Heart left ventricle (tissue), 16 donors: ENCODE measurements at places on chromosomes 7 and 10. TPM values are rescaled to one million over a fixed set of nuclear protein-coding genes. Genes with fewer than 3 reads are reported as not detected.

DNA sequence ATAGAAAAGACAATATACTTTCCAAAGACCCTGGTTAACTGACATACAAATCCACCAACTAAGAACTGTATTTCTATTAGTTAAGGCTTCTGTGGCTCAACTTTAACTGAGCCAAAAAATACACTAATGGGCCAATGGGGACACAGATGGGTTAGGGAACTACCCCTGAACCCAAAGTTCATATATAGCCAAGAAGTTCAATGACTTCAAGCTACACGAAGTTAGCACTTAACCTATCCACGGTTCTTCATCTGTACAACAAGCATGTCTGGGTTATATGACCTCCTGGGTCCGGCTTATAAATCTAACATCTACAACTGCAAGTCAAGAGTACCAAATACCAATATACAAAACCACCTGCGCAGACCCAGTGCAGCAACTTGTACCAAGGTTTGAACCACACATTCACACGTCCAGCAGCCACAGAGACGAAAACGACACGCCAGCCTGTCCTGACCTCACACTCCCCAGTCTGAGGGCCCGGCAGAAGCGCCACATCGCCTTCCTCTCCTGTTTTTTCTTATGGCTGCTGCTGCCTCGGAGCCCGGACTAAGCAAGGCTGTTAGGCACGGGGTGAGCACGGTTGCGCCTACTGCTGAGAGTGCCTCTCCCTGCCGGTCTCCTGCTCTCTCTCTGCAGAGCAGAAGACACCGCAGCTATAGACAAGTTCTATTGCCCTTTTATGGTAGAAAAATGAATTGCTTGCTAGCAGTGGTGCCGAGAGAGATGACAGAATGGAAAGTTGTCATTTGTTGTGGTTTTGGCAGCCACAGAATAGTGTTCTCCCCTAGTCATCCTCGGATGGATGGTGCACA, 86.3 kb downstream of the RNF216 start:
- peak; percentile 76 for DNase-seq

- no peak for DNase-seq
Observed at GRCh38 chr10:67050415-67050814, 124.6 kb downstream of the LRRTM3 start.

GRCh38 chr10:32139223-32140073, 83.2 kb upstream of the KIF5B start:
- DNase-seq, result peak; percentile 88

GRCh38 chr10:70923696-70924095, 35.3 kb upstream of the PCBD1 start:
- no peak for DNase-seq

GRCh38 chr10:4427532-4427931, 398.5 kb upstream of the AKR1E2 start:
- DNase-seq, result no peak

- no peak for DNase-seq
Observed at GRCh38 chr7:135704698-135705097, 23.3 kb downstream of the SLC13A4 start.

GRCh38 chr7:35993676-35994606, 159.1 kb upstream of the EEPD1 start:
- no peak for DNase-seq

DNA sequence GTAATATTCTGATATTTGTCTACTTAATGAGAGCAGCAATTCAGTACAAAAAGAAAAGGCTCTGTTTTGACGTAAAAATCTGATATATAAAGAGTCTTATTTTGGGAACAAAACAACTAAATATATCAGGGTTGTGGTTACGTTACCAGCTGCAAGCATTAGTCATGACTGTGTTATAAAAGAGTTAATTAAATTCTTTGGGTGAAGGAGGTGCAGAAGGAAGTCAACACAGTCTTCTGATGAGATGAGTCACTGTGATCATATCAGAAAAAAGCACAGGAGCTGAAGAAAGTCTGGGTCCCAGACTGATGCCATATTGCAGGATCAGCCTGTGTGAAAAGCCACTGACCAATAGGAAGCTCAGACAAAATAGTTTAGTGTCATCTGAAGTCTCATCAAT, 234.3 kb upstream of the TEX47 start:
- no peak for DNase-seq

- no peak for DNase-seq
Observed at GRCh38 chr7:158272091-158272490, 315.5 kb downstream of the PTPRN2 start.

GRCh38 chr10:43284341-43284910, 17.6 kb upstream of the RASGEF1A start:
- no peak for DNase-seq

DNA sequence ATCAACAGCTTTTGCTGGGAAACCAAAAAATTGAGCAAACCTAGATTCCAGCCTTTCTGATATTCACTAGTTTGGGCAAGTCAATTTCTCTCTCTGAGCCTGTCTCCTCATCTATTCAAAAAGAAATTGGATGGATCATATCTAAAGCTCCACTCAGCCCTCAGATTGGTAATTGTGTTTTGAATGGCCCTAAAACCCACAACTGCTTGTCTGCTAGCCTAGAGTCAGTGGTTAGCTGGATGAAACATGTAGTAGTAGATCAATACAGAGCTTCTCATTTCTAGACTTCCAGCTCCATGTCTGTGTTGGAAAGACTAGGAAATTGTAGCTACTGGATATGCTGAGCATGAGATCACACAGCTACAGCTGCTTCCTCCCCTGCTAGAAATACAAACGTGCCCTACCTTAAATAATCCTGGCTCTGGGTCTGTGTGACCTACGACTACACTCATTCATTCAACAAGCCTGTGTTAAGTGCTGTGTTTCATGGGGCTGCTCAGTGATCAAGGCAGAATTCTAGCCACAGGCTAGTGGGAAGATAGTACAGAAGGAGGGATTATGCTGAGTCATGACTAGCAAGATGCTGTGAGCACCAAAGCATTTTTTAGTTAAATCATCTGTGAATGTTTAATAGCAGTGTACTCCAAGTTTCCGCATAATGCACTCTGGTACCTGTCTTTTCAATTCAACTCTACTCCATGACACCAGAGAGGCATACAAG, 15.7 kb downstream of the DNTT start:
- DNase-seq, result no peak

- no peak for DNase-seq
Observed at GRCh38 chr7:95798401-95798930, 26.1 kb downstream of the DYNC1I1 start.

DNA sequence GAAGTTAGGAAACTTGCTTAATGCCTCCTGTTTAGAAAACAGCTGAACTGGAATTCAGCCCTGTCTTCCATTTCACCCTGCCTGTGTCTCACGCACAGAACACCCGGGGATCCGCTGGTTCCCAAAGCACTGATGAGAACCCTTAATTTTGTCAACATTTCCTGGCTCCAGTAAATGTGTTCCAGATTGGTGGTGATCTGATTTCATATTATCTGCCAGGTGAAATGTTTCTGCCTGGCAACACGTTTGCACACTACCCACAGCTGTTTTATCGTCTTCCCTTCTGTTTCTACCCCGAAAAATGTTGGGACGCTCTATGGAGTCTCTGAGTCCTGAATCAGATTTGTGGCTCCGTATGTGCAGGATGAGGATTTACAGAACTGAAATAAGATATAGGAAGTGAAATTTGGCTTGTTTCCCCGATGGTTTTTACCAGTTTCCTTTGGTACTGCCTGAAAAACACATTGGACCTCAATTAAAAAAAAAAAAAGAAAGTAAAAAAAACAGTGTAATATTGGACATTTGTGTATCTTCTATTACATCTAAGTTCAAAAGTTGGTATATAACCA, 29.0 kb downstream of the MRC1 start:
- no peak for DNase-seq

DNA sequence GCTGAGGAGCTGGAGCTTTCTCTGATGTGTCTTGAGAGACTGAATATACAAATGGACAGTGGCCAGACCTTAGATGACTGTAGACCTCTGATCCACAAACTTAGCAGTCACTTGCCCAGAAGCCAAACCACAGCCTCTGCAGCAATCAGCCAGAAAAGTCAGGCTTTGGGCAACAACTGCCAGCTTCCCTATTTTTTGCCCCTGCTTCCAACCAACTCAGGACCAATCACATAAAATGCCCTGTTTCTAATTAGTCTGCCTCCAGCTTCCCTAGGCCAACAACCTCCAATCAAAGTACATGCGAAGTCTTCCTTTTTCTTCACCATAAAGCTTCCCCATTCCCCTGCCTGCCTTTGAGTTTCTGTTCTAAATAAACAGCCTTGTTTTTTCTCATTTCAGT, 37.8 kb upstream of the CACUL1 start:
- DNase-seq, result peak; percentile 16

DNA sequence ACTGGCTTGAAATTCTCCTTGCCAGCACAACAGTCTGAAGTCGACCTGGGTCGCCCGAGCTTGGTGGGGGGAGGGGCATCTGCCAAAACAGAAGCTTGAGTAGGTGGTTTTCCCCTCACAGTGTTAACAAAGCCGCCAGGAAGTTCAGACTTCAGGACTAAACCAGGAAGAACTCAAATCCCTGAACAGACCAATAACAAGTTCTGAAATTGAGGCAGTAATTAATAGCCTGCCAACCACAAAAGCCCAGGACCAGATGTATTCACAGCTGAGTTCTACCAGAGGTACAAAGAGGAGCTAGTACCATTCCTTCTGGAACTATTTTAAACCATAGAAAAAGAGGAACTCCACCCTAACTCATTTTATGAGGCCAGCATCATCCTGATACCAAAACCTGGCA, 45.3 kb downstream of the LRRC72 start:
- DNase-seq, result no peak

DNA sequence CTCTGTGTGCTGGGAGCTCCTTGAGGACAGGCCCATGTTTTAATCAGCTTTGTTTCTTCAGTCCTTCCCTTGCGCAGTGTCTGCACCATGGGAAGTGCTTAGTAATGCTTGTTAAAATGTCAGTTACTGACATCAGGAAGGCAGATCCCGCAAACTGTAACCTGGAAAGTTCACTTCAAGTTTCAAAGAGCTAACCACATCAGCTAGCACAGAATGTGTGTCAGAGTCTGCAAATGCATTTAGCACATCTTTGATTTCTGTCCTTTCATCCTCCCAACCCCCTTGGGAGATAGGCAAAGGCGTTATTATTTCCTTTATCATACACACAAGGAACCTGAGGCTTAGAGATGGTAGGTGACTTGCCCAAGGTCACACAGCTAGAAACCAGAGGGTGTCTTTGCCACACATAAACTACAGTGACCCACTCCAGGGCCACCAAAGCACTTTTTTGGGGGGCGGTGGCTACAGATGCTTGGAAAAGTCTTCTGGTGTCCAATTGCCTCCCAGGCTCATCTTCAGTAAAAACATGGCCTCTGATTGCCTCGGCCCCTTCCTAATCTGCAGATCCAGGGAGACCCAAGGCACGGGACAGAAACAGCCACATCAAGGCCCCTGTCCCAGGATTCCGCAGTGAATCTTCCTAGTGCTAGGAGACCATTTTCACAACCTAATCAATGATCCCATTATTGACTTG, 116.2 kb upstream of the GPR26 start:
- no peak for DNase-seq

DNA sequence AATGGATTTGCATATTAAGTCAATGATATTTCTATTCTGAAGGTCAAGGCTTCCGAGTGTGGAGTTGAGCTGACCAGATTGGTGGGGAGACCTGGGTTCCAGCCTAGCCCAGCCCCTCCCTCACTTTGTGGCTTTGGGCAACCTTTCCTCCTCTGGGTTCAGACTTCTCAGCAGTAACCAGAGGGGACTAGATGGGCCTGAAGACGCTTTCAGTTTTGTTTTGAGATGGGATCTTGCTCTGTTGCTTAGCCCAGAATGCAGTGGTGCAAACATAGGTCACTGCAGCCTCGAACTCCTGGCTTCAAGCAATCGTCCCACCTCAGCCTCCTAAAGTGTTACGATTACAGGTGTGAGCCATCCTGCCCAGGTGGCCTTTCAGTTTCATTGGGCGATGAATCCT, 68.1 kb upstream of the LEP start:
- DNase-seq, result no peak

DNA sequence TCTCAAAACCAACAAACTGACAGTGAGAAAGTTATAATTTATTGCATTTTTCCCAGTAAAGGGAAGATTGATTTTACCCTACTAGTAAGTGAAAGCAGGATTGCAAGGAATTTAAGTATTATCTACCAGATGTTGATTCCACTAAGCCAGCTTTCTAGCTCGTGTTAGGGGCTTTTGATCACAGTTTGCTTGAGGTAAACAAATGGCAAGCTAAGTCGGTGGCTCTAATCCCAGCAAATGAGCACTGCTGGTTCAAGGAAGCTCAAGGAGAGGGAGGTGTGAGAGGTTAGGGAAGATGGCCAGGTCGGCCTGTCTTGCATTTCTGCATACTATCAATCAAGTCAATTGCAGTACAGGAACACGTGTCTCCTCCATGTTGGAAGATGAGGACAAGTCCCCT, 448.7 kb upstream of the POM121L12 start:
- DNase-seq, result no peak

GRCh38 chr7:142331941-142332340, 74.1 kb upstream of the PRSS58 start:
- no peak for DNase-seq

DNA sequence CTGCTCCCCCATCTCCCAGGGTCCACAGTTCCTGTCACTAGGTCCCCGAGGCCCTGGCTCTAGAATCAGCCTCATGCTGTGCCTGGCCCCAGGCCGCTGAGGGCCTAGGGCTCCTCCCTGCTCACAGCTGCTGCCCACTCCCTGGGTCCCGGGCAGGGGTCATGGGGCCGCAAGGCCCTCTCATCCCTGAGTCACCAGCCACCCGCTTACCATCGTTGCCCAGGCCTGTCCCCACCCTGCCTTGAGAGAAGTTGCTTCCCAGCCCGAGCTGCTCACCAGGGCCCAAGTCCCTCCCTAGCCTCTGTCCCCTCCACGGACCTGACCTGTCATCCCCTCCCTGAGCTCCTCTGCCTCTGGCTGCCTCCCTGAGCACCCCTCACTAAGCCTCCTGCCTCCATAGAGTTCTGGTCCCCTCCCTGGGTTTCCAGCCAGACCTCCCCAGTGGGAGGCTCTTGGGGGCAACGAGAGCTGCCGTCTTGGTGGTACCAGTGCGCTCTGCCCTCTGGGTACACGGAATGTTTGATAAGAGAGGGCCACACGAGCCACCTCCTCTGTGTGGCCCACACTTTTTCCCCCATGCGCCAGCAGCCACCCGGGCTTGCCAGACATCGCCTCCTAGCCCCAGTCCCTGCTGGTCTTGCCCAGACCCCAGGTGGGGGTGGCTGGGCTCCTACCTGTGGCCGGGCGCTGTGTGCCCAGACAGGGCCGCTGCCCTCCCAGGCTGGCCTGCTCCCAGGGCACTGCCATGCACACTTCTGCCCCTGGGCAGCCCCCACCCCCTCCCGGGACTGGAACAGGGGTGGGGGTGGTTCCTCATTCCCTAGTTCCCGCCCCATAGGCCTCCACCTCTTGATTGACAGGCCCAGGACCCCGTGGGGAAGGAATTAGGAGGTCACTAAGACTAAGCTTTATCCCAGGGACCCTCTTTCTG, 21.3 kb downstream of the MLXIPL start:
- DNase-seq, result no peak

GRCh38 chr7:128318691-128319090, 25.0 kb downstream of the RBM28 start:
- DNase-seq, result no peak

- DNase-seq, result no peak
Observed at GRCh38 chr7:84251277-84251781, 56.7 kb upstream of the SEMA3A start.

HKDC1 gene
- not detected for total RNA-seq

ZNF467 gene
- 8.4 TPM for total RNA-seq

CFTR gene
- 0.25 TPM for total RNA-seq

SPDYE3 gene
- total RNA-seq, result not detected

PNLIP gene
- total RNA-seq, result not detected

GNB2 gene
- total RNA-seq, result 188 TPM

CARD11 gene
- 0.89 TPM for total RNA-seq
